Type B pancreatic cell (in vitro differentiated cells): ENCODE measurements at places on chromosomes 4 and X.

DNA sequence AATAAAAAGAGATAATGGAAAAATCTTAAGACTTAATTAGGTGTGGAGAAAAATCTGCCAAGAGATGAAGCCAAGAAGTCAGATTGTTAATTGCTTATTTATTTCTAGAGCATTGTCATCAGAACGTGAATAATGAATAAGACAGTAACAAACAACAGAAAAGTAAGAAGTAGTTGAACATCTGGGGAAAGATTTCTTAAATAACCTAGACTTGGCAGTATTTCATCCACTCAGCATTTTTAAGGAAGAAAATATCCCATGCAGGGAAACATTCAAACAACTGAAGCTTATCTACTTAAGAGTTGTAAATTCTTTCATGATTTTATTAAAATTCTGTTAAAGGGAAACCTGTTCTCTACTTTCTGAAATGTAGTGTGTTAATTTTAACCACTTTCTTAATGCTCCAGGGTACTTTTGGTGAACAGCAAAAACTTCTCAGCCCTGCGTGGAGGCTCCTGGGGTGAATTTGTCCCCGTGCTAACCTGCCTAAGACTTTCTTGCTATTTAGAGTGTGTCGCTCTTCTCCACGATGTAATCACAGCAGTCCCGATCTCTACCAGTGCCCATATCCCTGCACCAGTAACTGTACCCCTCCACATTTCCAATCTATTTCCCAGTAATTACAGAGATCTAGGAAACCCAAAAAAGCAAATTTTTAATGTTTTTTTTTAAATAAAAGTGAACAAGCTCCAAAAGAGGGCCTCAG, 124.6 kb downstream of the CORIN start:
- no peak for DNase-seq

GRCh38 chrX:34112459-34112858, 19.7 kb downstream of the FAM47A start:
- DNase-seq: no peak

DNA sequence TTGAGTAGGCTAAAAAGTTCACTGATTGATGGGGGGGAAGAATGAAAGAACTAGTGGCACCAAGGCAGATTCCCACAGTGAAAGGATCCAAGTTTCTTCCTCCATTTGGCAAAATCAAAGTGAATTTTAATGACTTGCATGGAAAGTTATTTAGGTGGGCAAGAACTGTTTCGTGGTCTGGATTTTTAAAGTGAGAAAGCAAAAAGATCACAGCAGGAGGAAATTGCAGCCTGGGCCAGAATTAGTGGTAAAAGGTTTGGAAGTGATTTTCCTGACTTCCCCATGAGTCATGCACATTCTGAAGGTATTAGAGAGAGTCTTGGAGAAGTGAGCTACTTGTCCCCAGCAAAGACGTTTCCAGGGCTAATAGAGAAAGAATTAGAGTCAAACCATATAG, 207.8 kb downstream of the ANTXR2 start:
- no peak for DNase-seq

DNA sequence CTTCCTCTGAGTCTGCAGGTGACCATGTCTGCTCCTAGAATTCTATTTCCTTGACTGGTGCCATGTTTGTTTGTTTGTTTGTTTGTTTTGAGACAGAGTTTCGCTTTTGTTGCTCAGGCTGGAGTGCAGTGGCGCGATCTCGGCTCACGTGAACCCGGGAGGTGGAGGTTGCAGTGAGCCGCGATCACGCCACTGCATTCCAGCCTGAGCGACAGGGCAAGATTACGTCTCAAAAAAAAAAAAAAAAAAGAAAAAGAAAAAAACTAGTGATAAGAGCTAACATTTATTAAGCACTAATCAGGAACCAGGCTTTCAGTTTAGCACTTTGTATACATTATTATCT, 7.2 kb downstream of the SAT1 start:
- DNase-seq: no peak

- DNase-seq: no peak
These were observed 20.3 kb downstream of the APOO start for GRCh38 chrX:23887451-23887850.

DNA sequence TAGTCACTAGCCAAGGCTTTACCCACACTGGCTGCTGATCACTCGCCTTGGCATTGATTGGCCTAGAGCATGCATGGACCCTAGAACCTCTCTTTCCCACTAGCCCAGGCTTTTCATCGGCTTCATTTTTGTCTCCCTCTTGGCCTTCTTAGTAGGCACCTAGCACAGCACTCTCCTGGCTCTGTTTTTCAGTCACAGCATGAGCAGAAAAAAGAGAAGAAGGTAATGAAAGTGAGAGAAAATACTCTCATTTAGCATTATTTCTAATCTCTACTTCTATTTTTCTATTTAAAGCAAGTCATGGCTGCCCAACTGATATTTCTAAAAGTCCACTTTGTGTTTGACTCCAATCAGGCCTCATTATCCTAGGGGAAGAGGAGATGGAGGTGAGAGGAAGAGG, 267.2 kb downstream of the FBXO8 start:
- DNase-seq: no peak

GRCh38 chr4:120591038-120591437, 331.5 kb downstream of the PRDM5 start:
- DNase-seq: no peak

- peak; percentile 73 for DNase-seq
These were observed at the start of gene APLN for GRCh38 chrX:129654652-129655546. APLN (minus strand) TSS chrX:129654956; CDS start chrX:129654630, 326 bp downstream.

DNA sequence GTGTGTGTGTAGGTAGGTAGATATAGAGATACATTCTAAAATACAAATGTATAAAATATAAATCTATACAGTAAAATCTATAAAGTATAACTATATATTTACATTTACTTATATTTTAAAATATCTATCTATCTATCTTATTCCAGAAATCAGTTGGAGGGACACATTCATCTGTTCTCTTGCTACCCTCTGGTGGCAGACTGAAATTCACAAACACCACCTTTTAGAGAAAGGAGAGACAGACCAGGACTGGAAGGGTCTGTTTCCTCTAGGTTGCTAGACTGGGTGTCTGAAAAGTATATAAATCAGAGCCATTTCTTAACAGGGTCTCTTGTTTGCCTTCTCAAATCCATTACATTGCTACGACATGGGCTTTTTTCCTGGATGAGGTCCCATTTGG, 343.0 kb downstream of the OPHN1 start:
- no peak for DNase-seq

GRCh38 chr4:113760795-113761619, 531 bp downstream of the CAMK2D start:
- peak; percentile 74 for DNase-seq

GRCh38 chr4:46931981-46932380, 22.9 kb upstream of the COX7B2 start:
- DNase-seq: no peak

- no peak for DNase-seq
These were observed 13.0 kb upstream of the DAPP1 start for GRCh38 chr4:99803566-99804101.

- no peak for DNase-seq
These were observed 53.6 kb upstream of the SETD7 start for GRCh38 chr4:139609647-139610046.

GRCh38 chr4:127165971-127166370, 466.8 kb upstream of the INTU start:
- DNase-seq: no peak

GRCh38 chr4:40940317-40940741, 190.6 kb downstream of the NSUN7 start:
- DNase-seq: no peak

DNA sequence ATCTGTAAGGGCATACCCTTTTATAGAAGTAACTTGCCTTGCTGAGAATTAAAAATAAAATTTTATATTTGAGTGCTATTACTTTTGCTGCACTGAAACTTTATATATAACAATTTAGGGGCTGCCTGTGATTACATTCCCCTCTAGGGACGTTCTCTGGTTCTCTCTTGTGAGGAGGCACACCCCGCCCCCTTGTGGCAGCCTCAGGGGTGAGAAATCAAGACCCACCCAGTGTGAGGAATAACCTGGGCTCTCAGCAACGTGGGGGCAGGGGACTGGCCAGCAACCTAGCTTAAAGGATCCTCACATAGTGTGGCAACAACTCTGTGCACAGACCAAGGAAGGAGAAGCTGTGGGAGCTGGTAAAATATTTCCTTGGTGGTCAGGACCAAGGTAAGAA, 43.7 kb downstream of the MAGEA9 start:
- no peak for DNase-seq

DNA sequence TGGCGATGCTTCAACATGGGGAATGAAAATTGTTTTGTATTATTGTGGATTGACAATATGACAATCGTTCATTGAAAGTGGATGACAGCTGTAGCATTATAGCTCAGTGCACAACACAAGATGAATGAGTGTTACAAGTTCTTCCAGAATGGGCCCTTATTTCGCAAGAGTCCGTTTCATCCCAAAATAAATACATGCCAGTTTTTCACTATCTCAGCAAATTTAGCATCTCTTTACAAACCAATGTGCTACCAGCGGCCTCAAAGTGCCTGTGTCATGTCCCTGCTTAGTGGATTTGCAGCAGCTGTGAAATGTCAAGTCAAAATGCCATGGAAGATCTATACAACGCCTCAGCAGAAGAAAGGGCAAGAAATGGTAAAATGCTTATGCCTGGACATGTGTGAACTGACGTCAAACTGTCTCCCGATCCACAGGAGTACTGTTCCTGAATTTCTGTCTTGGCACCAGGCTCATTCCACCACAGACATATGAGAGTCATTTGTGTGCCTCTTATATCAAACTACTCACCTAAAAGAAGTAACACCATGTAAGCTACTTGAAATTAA, 109.6 kb downstream of the MAML3 start:
- no peak for DNase-seq

DNA sequence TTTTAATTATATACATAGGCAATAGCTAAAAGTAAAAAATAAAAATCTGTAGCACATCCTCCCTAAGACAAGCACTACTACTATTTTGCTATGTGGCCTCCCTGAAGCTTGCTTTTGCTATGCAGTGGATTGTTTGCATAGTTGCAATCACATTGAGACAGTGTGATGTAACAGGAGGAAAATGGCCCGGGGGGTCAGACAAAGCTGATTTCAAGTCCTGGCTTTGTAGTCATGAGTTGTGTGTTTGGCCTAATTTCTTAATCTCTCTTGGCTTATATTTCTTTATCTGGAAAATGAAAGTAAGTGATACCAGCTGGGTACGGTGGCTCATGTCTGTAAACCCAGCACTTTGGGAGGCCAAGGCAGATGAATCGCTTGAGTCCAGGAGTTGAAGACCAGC, 166.6 kb downstream of the LHFPL1 start:
- no peak for DNase-seq

GRCh38 chrX:132474544-132475248, 14.1 kb downstream of the MBNL3 start:
- DNase-seq: no peak

- DNase-seq: no peak
These were observed 303.7 kb upstream of the MAGEB2 start for GRCh38 chrX:29911673-29912072.

- no peak for DNase-seq
These were observed 13.8 kb upstream of the GNPDA2 start for GRCh38 chr4:44740201-44740600.

- DNase-seq: no peak
These were observed 516.3 kb downstream of the BCOR start for GRCh38 chrX:39581411-39581810.

DNA sequence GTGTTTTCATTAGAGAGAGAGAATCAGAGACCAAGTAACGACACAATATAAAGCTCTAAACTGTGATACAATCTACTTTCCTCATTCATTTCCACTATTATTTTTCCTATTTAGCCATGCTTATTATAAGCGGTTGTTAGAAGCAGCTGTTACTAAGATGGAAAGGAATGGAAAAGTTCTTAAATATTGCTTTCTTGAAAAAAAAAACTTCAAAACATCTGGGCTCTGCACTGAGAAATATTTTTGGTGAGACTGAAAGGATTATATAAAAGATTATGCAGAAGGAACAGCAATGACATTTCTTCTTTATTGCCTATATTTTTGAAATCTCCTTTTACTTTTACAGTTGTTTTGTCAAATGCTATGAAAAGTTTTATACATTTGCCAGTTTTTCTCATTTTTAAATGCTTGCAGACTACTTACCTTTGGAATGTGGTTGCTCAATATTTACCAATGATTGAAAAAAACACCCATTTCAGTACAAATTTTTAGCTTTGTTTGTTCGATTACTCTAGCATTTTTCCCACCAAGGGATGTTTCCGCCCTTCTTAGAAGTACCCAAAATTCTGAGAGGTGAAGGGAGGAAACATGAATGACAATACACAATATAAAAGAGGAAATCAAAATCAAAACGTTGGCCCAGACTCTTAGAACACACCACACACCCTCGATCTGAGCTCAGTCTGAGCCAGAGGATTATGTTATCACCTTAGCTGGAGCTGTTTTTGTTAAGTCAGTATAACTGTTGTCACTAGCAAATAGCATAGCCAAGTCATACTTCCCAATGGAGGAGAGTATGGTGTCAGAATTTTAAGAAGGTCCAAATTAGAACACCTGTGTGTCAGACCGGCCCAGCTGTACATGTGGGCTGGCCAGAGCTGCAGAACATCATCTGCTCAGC, 18.4 kb downstream of the DKK2 start:
- DNase-seq: no peak

DNA sequence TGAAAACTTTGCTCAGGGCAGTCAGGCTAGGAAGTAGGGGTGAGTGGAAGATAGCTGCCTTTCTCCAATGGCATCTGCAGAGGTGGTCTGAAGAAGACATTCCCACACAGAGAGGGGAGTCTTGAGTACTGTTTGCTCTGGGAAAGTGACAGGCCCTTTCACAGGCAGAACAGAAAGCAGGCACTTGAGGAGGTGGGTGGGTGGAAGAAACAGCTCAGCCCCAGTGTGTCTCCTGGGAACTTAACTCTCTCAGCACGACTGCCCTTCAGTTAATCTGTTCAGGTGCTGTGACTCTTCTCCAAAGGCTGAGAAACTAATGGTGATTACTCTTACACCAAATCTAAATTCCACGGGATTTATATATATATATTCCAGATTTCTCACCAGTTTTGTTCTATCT, 28.3 kb downstream of the ENOPH1 start:
- DNase-seq: peak; percentile 24

GRCh38 chr4:112379306-112379705, 82.1 kb downstream of the ALPK1 start:
- DNase-seq: no peak

- no peak for DNase-seq
These were observed 6.8 kb downstream of the MEPE start for GRCh38 chr4:87839592-87839946.

- no peak for DNase-seq
These were observed 284.8 kb upstream of the FGF13 start for GRCh38 chrX:138996268-138996667.

DNA sequence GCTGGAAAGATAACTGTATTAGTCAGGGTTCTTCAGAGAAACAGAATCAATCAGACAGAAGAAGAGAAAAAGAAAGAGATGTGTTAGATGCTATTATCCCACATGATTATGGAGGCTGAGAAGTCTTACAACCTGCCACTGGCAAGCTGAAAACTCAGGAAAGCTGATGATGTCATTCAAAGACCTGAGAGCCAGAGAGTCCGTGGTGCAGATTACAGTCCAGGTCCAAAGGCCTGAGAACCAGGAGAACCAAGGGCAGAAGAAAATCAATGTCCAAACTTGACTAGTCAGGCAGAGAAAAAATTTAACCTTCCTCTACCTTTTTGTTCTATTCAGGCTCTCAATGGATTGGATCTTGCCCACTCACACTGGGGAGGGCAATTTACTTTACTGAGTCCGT, 172.5 kb downstream of the QDPR start:
- no peak for DNase-seq

- no peak for DNase-seq
These were observed 44.1 kb upstream of the FRMD7 start for GRCh38 chrX:132171881-132172280.
